Dermis microvascular lymphatic vessel endothelial cell (primary cell): ENCODE measurements at places on chromosomes 1 and 21.

- no peak for DNase-seq
Measured at GRCh38 chr1:30359539-30360220, 363.7 kb downstream of the MATN1 start.

DNA sequence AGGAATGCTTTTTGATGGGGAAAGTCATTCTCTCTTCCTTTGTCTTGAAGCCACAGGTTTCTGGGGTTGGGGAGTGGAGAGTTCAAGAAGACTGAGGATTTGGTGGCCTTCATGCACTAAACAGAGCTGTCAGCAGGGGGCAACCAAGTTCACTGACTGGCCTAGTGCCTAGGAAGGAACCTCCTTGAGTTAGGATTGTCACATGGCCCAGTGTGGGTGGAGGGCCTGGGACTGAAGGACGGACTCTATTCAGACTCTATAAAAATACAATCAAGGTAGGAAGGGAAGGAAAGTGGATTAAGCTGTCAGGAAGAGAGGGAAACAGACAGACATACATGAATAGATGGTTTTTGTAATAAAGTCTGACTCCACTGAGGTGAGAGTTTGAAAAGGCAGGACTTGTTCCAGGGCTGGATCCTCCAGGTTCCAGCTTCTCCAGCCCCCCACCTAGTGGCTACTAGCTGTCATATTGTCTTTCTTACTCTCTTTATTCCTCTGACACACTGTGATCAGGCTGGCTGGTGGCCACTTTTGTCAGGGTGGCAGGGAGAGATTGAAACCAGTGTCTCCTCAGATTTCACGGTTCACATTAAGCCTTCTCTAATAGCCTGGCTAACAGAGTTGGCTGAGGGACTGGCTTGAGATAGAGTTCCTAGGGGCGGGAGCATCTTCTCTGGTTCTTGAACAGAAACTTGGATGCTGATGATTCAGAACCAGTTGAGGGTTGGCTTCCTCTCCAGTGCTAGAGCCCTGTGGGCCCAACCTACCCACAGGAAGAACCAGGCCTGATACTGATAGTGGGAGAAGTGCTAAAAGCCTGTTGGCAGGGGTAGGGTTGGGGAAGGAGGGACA lies 4.1 kb upstream of the SH3BGRL3 start:
- peak; percentile 60 for DNase-seq

DNA sequence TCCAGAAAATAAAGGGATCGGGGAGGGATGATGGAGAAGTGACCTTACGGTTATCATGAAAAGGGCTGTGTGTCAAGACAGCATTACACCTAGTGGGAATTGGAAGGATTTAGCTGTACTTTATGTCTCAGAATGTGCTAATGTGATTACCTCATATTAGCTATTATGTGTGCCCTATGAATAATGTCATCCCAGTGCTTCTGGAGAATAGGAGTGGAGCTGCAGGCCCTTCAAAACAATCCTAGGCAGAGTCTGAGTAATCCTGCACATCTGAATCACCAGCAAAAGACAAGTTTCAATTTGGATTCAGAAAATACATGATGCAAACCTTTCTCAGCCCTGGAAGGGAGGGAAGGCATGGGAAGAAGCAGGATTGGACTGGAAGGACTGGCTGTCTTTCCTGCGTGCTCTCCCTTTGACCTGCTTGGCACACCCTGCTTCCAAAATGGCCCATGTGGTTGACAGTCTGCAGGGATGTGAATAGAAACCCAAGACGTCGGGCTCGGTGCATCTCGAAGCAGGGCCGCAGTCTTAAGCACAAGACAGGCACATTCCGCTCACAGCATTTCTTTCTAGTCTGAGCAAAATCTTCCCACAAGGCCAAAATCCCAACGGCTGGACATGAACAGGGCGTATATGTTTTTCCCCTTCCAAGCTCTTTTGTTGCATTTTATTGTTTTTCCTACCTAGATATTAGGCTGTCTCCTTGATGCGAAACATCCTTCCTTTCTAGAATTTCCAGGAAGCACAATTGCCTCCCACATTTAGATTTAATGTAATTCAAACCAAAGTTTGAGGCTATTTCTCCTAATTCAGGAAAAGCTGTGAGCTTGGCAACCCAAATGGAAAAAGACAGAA lies 54.3 kb upstream of the TARBP1 start:
- DNase-seq, result peak; percentile 37

DNA sequence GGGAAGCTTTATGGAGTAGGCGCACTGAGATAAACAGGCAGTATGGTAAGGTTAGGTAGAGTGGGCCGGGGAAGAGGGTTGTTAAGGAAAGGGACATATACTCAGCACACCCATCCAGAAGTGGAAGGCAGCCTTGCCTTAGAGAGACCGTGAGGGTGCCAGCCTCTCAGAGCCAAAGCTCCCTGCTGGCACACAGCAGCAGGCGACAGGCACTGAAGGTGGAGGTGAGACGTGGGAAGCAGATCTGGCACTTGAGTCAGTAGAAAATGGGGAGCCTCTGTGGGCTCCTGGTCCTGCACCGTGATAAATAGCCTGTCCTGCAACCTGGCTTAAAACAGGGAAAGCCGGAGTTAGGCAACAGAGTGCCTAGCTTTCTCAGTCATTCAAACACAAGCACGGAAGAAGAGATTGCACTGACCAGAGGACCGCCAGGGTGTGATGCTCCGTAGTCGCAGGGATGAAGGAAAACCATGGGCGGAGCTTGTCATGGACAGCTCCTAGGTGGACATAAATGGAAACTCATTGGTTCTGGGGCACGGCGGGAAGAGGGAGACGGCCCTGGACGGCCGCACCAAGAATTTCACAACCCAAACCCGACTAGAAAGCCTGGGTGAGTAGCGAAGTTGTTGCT lies 15.5 kb downstream of the KCNK1 start:
- no peak for DNase-seq

DNA sequence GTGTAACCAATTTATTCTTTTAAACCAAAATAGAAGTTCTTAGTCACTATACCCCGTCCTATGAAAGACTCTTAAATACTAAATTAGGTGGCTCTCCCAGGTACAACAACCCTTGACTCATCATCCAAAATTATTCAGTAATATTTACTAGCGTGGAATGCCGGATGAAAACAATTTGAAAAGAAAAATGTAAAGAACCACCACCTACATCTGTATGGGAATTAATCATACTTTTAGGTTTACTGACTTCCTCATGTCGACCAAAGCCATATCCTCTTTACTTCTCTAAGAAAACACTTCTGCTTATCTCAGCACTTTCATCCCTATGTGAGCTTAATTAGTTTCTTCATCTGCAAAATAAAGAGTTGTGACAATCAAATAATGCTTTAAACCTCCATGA lies 139.6 kb downstream of the AKT3 start:
- no peak for DNase-seq

DNA sequence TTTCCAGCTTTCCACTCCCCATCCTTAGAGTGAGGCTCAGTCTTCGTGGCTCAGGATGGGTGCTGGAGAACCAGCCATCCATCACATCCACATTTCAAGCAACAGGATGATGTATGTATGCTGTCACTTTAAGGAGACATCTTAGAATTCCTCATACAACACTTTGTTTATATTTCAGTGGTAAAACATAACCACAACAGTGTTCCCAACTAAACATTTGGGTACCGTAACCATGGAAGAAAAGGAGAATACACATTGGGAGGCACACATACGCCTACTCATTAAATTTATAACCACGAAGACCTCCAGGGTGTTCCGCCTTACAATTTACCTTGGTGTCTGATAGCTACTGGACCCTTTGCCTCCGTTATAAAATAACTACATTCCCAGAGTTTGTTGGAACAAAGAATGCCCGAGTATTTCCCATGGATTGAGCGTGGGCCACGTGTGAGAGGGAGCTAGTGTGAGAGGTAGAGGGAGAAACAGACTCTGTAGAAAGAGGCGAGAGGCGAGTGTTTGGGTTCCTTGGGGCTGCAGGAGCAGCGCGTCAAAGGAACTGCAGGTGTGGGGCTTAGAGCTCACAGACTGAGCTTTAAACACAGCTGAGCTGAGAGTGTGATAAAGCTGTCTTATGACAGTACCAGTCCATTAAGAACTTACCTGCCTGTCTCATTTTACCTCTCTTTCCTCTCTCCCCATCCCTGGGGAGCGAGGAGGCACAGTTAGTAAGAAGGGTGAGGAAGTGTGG lies 111.5 kb upstream of the USP24 start:
- DNase-seq, result no peak

- DNase-seq, result no peak
Measured at GRCh38 chr21:42376338-42376982, 10.1 kb upstream of the TFF1 start.

- no peak for DNase-seq
Measured at GRCh38 chr1:214844319-214844718, 238.2 kb upstream of the KCNK2 start.

DNA sequence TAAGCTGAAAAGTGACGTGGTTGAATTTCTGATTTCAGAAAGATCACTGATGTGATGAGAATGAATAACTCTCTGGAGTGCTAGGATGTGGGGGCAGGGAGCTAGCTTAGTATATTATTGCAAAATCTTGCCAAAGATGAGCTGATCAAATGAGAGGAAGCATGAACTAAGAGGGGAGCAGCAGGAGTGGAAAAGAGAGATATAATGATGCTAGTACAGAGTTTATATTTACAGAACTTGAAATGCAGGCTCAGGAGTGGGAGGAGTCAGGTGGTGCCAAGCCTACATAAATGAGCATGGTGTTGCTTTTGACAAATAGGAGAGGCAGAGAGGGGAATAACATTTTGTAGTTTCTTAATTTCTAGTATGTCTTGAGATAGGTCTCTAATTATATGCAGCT lies 38.1 kb upstream of the NBL1 start:
- DNase-seq, result no peak

DNA sequence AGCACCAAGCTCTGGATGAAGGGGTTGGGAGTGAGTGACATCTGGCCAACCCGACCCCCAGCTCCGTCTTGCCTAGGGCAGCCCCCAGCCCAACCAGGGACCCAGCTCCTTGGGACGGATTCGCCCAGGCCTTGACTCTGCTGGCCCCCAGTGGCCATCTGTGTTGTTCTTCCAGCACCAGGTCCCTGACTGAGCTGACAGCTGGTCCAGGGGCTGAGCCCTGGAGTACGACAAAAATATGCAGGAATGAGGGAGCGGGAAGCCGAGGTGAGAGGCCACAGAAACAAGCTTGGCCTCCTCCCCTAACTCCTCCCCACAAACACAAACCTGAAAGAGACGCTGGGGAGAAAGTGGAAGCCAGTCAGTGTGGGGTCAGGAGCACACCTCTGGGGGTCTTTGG lies 55.0 kb upstream of the PAX7 start:
- no peak for DNase-seq

DNA sequence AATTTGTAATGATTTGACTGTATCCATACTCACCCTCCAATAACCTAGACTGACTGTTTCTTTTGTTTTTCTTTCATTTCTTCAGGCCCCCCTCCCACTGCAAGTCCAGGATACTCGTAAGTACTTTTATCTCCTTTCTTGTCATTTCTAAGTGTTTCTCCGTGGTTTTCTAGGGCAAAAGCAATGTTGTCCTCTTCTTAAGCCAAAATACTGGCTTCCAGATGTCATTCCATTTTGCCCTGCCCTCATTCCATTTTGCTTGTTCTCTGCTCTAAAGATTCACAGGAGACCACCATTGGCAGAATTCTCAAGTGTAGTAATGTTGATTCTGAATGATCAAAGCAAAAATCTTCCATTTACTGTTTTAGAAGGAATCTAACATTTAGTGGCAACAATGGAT lies 152.8 kb upstream of the UBE2U start:
- no peak for DNase-seq

- DNase-seq, result no peak
Measured at GRCh38 chr1:5991381-5992025, 722 bp downstream of the NPHP4 start.

GRCh38 chr1:54335011-54335754 lies 71.0 kb downstream of the SSBP3 start:
- no peak for DNase-seq

- no peak for DNase-seq
Measured at GRCh38 chr1:213247038-213247437, 196.0 kb downstream of the RPS6KC1 start.

- DNase-seq, result no peak
Measured at GRCh38 chr1:87720561-87720960, 391.9 kb downstream of the LMO4 start.

- DNase-seq, result peak; percentile 87
Measured at GRCh38 chr1:218585511-218586184, 240.5 kb downstream of the TGFB2 start.

- DNase-seq, result peak; percentile 38
Measured at GRCh38 chr1:99603699-99604560, 42.0 kb upstream of the PALMD start.

- peak; percentile 40 for DNase-seq
Measured at GRCh38 chr1:12148160-12148957, 18.4 kb upstream of the TNFRSF1B start.

DNA sequence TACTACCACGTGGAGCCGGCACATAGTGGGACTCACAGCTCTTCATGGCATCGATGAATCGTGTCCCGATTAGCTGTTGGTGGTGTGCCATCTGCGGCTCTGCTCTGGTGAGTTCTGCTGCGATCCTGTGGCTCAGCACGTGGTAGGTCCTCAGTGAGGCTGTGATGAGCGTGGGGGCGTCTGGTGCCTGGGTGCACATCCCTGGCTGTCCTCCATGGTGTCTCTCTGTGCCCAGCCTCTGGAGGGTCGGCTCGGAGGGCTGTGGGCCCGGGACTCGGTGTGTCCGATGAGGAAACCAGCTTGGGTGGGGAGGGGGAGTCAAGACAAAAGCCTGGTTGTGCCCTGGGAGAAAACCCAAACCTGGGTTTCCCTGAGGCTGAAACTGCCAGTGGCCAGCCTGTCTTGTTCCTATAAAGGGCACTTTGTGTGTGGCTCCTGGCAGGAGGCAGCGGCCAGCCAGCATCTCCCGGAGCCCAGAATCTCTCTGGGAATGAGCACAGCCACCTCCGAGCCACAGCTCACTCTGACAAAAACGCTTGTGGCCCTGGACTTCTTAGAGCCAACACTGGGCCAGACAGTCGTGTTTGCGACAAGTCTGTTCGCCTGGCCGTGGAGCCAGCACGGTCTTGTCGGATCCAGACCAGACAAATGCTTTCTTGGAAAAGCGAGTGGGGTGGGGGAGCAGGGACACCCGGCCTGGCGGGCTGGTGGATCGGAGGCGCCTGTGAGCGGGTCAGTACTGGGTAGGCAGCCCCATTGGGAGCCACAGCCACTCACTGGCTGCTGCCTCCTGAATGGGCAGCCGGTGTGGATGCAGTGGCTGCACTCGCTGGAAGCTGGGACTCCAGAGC lies 31.8 kb downstream of the SPSB1 start:
- DNase-seq, result no peak

GRCh38 chr1:185068341-185068740 lies 23.0 kb downstream of the RNF2 start:
- DNase-seq, result no peak

DNA sequence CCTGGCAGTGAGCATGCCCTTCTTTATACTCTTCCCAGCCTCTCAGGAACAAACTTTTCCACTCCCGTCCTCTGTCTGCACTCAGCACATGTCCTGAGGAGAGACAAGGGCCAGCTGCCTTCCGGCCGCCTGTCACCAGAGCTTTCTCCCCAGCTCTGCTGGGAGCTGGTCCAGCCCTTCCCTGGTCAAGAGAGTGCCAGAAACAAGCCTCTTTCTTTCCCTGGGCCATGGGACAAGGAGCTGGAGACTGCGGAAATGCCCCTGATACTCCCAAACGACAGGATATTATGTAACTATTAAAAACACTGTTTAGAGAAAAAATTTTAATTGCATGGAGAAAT lies 10.4 kb downstream of the LAMB3 start:
- peak; percentile 42 for DNase-seq
